ENCODE measurements at places on chromosomes 4 and X. TPM values are rescaled to one million over a fixed set of nuclear protein-coding genes. Genes with fewer than 3 reads are reported as not detected.

GRCh38 chr4:37928426-37929416, 31.5 kb upstream of the PTTG2 start:
- DNase-seq = no peak

DNA sequence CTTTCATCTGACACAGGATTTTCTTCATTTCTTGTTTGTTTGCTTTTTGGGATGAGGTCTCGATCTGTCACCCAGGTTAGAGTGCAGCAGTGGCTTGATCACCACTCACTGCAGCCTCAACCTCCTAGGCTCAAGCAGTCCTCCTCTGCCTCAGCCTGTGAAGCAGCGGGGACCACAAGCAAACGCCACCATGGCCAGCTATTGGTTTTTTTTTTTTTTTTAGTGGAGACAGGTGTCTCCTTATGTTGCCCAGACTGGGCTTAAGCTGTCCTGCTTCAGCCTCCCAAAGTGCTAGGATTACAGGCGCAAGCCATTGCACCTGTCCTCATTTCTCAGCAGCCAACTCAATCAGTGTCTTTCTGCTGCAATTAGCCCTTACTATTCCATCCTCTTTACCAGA, 10.3 kb downstream of the SPRY1 start:
- no peak for DNase-seq

- no peak for DNase-seq
These were observed 43.5 kb downstream of the DDIT4L start for GRCh38 chr4:100146756-100147155.

DNA sequence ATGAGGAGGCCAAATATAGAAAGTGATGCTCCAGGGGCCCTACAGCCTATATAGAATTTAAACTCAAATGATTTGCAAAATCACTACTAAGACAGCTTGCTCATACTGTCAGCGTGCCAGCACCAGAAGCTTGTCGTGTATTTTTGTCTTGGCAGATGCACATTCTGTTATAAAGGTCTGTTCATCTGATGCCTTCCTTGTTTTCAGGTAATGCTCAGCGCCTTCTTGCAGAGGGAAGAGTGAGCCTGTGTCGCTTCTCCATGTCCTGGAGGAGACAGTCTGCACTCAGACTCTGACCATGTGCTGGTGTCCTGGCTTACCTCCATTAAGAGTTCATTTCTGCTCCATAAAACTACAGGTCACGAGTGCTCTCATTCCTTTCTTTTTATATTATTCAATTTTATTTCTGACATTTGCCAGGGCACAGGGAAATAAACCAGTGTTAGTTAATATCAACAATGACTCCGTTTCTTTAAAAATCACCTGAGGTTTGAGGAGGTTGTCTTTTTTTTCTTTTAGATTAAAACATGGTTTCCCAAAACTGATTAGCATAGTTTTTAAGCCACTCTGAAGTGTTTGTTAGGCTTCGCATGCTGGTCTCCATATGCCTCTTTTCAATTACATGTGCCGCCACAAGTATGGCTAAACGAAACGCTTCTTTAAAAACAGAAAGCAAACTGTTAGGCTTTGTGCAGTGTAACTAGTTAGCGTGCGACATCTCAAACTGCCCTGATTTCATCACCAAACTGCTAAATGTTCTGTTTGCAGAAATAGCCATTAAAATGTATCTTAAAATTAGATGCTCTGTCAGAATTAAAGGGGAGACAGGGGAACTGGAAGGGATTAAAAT, 215.2 kb upstream of the GK2 start:
- DNase-seq = no peak

DNA sequence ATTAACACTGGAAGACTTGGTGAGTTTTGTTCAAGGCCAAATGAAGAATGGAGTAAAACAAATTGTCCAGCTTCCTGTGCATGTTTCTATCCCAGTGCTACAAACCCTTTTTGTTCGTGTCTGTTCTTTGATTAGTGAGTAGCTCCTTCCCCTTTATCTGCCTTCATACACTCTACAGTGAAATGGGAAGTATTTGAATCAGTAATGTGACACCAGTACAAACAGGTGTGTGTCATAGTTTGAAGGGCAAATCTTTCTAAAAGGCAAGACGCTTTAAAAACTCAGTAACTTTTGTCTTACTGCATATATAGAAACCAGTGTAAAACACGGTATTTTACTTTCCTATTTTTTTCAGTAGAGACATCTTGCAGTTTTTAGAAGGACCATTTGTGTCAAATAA, 5.9 kb downstream of the ARHGEF38 start:
- no peak for DNase-seq

DNA sequence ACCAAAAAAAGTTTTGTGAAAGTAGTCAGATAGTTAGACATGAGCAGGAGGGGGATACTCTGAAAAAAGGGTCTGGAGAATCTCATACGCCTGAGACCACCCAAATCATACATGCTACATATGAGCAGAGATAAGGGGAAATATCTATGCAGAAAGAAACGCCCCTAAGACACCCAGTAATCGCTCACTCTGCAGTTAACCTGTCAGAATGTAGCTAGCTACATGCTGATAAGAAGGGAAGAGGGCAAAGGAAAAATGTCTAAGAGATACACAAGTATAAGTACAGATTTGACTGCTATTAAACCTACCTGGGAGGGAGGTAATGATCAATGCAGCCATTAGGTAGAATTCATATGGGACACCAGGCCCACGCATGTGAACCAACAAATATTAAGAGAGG, 1159.5 kb upstream of the PCDH10 start:
- DNase-seq = no peak

The NCAPG gene
- total RNA-seq = 61.9 TPM

The ACE2 gene
- not detected for total RNA-seq

DNA sequence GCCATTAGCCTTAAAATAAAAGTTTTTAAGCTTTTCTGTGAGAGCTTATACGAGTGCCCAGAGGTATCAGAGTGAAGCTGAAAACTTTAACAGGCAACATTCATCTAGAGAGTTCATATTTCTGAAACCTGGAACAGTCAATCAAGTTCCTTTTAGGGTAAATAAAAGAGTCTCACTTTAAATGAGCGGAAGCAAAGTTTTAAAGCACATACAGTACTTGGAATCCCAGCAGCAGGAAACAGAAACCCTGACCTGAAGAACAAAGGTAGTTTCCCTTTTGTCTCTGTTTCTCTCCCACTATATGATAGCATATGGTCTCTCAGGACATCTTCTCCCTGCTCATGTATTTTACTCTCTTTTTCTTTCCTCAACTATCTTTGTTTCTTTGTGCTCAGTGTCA, 153.0 kb downstream of the ASB9 start:
- DNase-seq = no peak

DNA sequence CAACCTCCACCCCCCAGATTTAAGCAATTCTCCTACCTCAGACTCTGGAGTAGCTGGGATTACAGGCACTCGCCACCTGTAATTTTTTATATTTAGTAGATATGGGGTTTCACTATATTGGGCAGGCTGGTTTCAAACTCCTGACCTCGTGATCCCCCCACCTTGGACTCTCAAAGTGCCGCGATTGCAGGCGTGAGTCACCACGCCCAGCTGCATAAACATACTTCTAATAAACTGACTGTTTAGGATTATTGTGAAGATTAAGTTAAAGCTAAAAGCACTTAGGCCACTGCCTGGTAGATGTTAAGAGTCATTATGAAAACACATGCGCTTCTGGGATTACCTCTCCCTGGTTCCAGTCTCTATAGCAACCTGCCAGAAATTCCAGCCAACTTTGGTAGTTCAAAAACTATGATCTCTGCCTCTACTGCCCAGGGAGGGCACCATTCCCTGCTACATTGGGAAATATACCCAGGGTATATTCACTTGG, 30.2 kb upstream of the GRIA3 start:
- no peak for DNase-seq

DNA sequence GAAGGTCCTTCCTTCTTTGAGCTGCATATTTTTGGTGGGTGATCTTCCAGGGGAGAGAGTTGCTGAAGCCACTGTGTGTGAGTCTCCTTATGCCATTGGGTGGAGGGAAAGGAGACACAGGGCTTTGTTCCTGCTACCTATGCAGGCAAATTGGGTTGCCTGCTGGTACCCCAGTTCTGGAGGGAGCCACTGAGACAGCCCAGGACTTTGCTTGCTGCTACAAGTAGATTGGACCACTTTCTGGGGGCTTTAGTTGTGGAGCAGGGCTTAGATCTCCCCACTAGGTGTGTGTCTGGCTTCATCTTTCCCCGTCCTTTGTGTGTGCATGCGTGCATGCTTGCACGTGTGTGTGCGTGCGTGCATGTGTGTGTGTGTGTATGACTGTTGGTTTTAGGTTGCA, 10.0 kb downstream of the CITED1 start:
- DNase-seq = no peak
